Cardiac muscle cell (in vitro differentiated cells and primary cell): ENCODE measurements at places on chromosomes 11 and 22.

DNA sequence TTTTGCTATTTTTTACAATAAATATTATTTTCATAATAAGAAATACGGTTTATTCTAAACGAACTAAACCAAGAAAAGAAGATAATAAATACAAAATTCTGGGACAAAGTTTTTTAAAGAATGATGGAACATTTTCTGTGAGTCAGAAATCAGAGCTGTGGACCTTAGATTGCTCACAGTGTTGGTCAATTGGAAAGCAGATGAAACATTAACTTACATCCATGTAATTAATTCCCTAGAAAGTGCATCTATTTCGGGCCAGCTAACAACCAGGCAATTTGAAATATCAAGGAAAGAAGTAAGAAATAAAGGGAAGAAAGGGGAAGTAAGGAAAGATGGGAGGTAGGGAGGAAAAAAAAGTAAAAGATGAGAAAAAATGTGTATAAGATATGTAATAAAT lies 1569.8 kb upstream of the TENM4 start:
- peaks cover 4% of the 10 kb centered on the region for H3K4me1 ChIP-seq
- no peaks in the 10 kb centered on the region for H3K27me3 ChIP-seq
- no peaks in the 10 kb centered on the region for H3K36me3 ChIP-seq
- no peak for DNase-seq
- no peak overlapping the region for H3K4me3 ChIP-seq

DNA sequence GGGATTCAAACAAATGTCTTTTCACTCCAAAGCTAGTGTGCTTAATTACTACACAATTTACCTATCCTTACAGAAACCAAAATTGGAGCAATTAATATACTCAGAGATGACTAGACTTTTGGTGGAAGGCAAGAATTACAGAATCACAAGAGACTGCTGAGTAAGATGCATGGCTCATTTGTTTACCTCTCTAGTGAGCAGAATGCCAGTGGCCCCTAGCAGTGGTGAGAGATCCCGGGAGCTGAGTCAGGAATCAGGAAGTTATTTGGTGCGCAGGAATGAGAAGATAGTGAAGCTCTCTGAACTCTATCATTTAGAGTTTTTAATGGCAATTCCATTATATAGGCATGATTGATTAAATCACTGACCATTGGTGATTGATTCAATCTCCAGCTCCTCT lies 188.9 kb upstream of the SESN3 start:
- no peak overlapping the region for H3K27ac ChIP-seq
- no peaks in the 10 kb centered on the region for H3K36me3 ChIP-seq
- H3K4me1 ChIP-seq = no peaks in the 10 kb centered on the region
- no peak overlapping the region for H3K4me3 ChIP-seq
- H3K27me3 ChIP-seq = no peaks in the 10 kb centered on the region

DNA sequence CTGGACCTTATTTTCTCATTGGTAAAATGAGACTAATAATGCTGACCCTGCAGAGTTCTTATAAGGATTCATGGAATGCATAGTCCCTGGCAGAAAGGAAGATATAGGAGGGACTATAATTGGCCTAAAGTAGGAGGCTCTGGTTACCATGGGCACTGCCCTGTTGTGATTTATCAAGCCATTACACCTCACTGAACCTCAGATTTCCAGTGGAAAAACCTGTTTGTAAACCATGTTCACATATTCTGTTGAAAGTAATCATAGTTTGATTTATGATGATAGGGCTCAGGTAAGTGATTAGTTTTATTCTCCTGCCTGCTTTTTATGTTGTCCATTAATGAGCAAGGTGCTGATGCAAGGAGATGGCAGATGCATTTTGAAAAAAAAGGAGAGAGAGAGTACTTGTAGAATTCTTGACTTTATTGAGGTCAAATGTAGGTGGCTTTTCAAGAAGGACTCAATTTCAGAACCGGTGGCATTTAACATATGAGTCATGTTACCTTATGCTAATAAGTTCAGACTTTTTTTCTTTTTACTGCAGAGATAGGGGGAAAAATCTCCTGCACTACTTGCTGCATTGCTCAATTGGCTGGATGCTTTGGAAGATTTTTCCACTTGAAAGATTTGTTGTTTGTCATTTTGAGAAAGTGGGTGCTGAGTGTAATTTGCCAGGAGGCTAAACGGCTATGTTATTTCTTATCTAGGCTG lies 14.6 kb downstream of the NF2 start:
- H3K4me3 ChIP-seq = no peak overlapping the region
- no peaks in the 10 kb centered on the region for H3K36me3 ChIP-seq
- H3K27ac ChIP-seq = no peak overlapping the region
- H3K4me1 ChIP-seq = peaks cover 17% of the 10 kb centered on the region

DNA sequence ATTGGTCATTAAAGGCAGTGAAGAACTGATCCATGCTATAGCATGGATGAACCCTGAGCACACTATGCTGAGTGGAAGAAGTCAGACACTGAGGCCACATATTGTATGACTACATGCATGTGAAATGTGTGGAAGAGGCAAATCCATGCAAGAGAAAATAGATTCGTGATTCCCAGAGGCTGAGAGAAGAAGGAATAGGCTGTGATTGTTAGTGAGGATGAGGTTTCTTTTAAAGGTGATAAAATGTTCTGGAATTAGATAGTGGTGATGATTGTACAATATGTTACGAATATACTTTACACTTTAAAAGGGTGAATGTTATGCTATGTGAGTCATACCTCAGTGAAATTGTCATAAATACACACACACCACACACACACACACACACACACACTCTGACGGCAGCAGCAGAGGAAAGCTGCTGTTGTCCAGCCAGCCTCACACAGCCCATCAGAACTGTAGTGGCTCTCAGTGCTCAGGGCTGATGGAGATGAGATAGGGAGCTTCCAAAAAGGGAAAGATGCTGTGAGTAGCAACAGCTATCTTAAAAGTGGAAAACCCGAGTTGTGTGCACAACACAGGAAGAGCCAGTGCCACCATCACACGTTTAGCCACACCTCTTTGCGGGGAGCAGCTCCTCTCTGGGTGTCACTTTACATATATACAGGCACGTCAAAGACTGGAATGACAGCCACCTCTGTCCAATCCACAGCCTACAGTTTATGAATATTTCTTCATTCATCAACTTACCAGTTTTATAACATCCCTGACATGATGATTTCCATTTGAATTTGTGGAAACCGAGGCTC lies 153.0 kb downstream of the SPATA19 start:
- H3K36me3 ChIP-seq = no peaks in the 10 kb centered on the region

DNA sequence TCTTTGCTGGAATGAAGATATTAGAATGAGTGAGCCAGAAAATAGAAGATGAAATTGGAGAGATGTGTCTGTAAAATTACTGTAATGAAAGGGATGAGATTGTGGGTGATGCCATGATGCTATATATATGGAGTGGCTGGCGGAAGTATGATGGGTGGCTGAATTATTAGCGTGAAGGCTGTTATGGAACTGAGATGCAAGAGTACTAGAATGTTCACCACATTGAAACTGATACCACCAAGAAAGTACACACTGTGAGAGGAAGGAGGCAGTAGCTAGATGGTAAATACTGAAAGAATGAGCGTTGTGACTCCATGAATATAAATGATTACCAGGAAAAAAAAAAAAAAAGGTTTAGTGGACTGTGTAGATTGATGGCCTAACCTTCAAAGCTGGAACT lies 411.9 kb downstream of the CNTN5 start:
- H3K27me3 ChIP-seq = no peaks in the 10 kb centered on the region
- H3K4me1 ChIP-seq = peaks cover 10% of the 10 kb centered on the region
- no peaks in the 10 kb centered on the region for H3K36me3 ChIP-seq
- no peak for DNase-seq
- no peak overlapping the region for H3K27ac ChIP-seq
- H3K4me3 ChIP-seq = no peak overlapping the region

GRCh38 chr11:20881328-20882079 lies 212.1 kb downstream of the NELL1 start:
- peaks cover 3% of the 10 kb centered on the region for H3K4me1 ChIP-seq
- H3K27ac ChIP-seq = no peak overlapping the region
- no peaks in the 10 kb centered on the region for H3K27me3 ChIP-seq
- no peak overlapping the region for H3K4me3 ChIP-seq
- DNase-seq = no peak
- H3K36me3 ChIP-seq = no peaks in the 10 kb centered on the region

GRCh38 chr11:13294771-13295579 lies 17.4 kb downstream of the BMAL1 start:
- H3K4me3 ChIP-seq = no peak overlapping the region
- no peaks in the 10 kb centered on the region for H3K36me3 ChIP-seq
- DNase-seq = no peak
- no peaks in the 10 kb centered on the region for H3K4me1 ChIP-seq
- no peaks in the 10 kb centered on the region for H3K27me3 ChIP-seq

- H3K27ac ChIP-seq = no peak overlapping the region
- no peak for DNase-seq
- H3K36me3 ChIP-seq = no peaks in the 10 kb centered on the region
- H3K4me3 ChIP-seq = no peak overlapping the region
- peaks cover 4% of the 10 kb centered on the region for H3K4me1 ChIP-seq
Measured at GRCh38 chr11:131810541-131810940, 440.1 kb downstream of the NTM start.
